Activated T-helper 1 cell treated with anti-CD3 and anti-CD28 coated beads, Interleukin-2, amount 50 U/mL, for 16 hours (primary cell): ENCODE measurements at places on chromosomes 16 and 17.

DNA sequence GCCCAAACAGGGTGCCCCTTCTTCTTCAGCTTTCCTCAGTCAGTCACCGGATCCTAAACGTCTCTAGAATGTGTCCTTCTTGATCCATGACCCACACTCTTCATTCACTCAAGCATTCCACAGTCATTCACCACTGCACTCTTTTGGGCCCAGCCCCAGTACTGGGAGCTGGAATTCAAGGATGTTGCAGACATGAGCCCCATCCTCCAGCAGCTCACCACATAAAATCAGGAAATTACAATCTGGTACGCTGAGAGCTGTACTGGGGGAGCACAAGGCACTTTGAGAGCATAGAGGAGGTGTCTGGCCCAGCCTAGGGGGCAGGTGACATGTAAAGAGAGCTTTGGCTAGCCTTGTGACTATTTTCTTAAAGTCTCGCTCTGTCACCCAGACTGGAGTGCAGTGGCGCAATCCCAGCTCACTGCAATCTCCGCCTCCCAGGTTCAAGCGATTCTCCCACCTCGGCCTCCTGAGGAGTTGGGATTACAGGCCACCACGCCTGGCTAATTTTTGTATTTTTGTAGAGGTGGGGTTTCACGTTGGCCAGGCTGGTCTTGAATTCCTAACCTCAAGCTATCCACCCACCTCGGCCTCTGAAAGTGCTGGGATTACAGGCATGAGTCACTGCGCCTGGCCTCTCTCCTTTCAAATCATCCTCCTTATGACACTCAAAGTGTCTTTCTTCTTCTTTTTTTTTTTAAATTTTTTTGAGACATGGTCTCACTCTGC is 18.7 kb downstream of the CES4A start:
- DNase-seq: no peak

DNA sequence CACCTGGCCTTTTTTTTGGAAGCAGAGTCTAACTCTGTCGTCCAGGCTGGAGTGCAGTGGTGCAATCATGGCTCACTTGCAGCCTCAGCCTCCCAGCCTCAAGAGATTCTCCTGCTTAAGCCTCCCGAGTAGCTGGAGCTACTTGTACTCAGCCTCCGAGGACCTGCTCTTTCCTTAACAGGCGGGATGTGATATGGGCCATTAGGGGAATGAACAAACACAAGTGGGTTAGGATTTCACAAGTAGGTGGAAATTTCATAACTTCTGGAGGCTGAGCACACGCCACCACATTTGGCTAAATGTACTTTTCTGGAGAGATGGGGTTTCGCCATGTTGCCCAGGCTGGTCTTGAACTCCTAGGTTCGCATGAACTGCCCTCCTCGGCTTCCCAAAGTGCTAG is 4.1 kb downstream of the PAM16 start:
- DNase-seq: no peak

- no peak for DNase-seq
These were observed 17.1 kb upstream of the CRK start for GRCh38 chr17:1473170-1473569.

DNA sequence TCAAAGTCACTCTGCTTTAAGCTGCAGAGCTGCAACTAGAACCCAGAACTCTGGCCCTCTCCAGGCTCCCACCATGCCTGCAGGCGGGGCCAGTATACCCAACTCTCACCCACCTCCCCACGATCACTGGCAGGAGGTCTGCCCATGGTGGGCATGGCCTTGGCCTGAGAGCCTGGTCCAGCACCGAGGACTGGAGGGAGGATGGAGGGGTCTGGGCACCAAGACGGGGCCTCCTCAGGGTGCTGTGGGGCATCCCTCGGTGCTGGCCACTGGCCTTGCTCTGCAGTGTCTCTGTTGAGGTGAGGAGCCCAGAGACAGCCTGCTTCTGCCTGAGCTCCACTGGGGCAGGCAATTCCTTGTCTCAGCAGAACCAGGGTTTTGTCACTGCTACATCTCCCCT is 1.5 kb upstream of the KRT16 start:
- no peak for DNase-seq

DNA sequence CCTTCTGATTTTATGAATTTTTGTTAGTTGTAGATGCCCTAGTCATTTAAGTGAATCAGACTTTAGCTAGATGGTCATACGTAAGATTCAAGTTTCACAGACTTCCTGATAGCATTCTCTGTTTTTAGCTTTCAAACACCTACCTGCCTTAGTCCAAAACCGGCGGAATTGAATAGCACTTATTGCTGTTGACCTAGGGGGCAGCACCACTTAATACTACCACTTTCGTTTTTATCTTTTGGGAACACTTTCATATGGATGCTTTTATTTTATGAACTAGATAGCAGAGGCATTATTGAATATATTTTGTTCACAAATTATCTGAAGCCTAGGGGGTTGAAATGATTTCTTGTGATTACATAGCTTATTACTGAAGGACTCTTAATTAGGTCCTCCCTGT is 31.5 kb downstream of the TADA2A start:
- DNase-seq: no peak

DNA sequence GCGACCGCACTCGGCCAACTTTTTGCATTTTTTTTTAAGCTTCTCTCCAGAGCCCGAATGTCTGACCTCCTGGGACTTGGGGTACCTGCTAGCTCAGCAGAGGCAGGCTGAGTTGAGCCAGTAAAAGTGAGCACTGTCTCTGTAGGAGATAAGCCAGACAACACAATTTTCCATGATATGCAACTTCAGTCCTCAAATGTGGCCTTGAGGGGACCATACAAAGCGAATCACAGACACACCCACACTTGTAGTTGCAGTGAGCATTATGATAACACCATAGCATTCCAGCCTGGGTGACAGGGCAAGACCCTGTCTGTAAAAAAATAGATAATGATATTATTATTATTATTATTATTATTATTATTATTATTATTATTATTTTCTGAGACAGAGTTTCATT is 2.6 kb downstream of the DPEP2 start:
- DNase-seq: no peak

DNA sequence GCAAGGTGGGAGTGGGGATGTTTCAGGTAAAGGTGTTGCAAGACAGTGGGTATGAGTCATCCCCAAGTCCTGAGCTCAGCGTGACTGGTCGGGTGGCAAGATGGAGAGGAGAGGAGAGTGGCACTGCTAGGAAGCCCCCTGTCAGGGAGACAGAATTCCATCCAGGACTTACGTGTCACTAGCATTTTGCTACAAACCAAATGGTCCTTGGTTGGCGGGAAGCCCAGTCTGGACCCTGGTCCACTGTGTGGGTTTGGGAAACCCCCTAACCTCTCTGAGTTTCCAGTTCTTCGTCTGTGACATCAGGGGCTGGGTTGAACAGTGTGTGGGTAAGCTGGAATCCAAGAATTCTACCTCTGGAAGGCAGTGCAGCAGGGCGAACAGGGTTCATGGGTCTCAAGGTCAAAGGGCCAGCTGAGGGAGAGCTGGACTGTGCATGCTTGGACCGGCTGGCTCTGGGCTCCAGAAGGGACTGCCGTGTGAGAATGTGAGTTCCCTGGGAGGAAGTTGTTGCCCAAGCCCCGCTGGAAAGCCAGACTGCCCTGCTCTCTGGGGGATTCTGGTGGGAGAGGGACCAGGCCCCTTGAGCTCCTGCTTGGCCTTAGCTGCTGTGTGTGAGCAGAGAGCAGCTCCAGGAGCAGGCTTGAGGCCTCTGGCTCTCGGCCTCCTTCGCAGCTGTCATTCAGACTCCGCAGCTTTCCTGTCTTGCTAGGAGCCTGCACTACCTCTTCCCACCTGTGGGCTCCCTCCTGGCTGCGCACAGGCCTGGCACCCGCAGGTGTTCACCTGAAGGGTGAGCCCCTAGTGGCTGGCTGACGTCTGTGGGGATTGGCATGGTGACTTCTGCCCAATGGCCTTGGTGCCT is 84.6 kb downstream of the NT5M start:
- no peak for DNase-seq

DNA sequence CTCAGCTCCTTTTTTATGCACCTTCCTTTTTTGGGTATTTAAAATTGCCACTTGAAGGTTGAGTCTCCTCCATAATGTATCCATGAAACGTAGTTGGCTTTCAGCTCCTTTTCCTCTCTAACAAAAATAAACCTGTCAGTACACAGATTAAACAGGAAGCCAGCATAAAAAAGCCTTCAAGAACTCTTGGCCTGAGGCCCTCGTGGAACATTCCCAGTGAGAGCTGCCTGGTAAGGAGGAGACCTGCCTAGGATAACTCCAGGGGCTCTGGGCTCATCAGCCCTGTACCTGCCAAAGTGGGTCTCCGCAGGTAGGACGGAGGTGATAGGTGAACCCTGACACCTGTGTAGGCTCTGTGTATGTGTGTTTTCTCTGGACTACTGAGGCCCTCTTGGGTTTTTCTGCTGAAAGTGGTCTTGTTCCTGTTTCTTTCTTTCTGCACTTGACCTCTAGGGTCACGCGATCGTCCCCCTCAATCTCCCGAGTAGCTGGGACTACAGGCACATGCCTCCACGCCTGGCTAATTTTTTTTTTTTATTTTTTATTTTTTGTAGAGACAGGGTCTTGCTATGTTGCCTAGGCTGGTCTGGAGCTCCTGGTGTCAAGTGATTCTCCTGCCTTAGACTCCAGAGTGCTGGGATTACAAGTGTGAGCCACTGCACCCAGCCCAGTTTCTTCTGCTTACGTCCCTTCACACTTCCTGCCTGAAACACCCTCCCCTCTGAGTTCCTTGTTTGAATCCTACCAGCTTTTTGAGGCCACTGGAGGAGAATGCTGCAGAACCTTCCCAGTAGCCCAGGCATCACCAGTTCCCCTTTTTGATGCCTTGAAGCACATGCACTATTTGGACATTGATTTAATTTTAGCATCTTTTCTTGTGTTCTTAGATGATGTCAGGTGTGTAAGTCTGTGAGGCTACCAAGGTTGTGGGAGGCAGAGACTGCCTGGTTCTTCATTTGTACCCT is 9.8 kb downstream of the PGS1 start:
- DNase-seq: no peak

DNA sequence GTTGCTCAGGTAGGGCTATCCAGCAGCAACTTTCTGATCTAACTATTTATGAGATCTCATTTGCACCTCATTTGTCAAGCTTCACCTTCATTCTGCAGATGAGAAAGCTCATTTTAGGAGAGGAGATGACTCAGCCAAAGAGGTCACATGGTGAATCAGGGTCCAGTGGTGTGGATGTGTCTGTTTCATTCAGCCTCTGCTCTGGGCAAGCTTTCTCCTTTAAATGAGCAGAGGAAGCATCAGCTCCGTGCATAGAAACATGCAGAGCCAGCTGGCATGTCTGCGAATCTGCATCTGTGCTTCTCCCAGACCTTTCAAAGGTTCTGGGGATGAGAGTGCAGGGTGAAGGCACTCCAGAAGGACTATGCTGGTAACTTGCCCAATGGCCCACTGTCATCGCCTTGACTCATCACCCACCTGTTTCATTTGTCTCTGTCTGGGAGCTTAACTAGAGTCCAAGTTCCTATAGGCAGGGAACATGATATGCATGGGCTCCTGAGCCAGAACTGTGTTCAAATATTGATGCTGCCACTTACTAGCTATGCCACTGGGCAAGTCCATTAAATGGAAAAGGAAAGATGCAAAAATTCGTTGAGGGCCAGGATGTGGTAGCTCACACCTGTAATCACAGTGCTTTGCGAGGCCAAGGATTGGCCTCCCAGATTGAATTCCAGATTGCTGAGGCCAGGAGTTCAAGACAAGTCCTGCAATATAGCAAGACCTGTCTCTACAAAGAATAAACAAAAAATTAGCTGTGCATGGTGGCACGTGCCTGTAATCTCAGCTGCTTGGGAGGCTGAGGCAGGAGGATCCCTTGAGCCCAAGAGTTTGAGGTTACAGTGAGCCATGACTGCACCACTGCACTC is 67.1 kb upstream of the NLK start:
- DNase-seq: no peak

- DNase-seq: no peak
These were observed 199.0 kb downstream of the MSI2 start for GRCh38 chr17:57455063-57455914.

GRCh38 chr16:17444658-17445057 is 26.1 kb downstream of the XYLT1 start:
- no peak for DNase-seq

DNA sequence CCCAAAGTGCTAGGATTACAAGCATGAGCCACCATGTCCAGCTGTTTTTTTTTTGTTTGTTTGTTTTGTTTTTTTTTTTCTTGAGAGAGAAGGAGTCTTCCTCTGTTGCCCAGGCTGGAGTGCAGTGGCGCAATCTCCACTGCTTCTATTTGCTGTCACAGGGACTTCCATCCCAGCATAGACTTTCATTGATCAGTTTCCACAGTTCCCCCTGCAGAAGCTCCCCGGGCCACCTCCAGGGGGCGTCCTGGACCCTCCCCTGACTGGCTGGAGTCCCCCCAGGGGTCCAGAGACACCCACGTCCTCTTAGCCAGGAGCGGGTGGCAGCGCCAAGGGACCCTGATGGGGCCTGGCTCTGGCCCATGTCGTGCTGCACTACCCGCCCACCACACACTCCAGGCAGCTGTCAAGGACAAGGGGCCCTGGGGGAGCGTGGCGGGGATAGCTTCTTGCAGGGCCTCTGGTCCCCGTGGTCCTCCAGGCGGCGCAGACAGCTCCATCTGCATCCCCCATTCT is 3.1 kb upstream of the NPW start:
- no peak for DNase-seq

DNA sequence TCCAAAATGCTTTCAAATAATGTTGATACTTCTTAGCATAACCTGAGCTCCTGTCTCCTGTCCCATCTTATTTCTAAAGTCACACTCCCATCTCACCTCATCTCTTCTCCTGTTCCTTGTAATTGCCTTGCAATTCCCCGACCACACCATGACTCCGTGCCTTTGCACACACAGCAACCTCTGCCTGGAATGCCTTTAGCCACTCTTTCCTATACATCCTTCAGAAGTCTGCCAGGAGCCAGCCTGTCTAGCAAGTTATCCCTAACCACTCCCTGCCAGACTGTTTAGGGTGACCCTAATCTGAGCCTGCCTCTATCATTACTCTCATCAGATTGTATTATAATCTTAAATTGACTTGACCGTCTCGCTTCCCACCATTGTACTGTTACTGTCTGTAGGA is 168.0 kb upstream of the NOG start:
- DNase-seq: no peak

GRCh38 chr16:26530584-26531289 is 536.0 kb upstream of the C16orf82 start:
- DNase-seq: no peak

GRCh38 chr17:17682737-17683680 is 1.8 kb downstream of the RAI1 start:
- no peak for DNase-seq

DNA sequence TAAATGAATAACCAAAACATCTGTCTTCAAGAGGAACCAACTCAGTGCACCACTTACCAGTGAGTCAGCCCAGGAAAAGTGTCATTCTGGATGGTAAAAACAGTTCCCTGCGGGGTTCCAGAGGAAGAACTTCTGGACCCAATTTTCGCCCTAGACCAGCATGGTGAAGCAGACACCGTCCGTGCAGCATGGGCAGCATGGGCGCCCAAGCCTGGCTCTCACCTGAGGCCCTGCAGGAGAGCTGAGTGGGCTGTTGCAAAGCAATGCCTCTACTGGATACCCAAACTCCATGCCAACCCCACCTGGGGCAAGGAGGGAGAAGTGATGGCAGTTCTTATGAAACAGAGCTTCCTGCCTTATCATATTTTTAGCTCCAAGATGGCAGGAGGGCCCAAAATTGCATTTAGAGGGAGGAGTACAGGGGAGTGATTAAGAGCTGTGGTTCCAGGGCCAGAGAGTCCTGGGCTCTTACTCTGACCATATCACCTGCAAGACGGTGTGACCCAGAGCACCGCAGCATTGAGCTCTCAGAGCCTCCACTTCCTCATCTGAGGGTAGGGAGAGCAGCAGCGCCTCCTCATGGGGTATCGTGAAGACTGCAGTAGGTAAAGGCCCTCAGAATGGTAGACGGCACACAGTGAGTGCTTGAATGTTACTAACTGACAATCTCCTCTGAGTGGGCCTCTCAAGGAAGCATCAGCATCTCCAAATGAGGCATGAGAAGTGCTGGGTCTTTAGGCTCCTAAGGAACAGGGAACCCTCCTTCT is 16.6 kb upstream of the INPP5K start:
- DNase-seq: peak; percentile 11
